Natural killer cell (primary cell): ENCODE measurements at places on chromosomes 11 and 22. TPM values are rescaled to one million over a fixed set of nuclear protein-coding genes. Genes with fewer than 3 reads are reported as not detected.

DNA sequence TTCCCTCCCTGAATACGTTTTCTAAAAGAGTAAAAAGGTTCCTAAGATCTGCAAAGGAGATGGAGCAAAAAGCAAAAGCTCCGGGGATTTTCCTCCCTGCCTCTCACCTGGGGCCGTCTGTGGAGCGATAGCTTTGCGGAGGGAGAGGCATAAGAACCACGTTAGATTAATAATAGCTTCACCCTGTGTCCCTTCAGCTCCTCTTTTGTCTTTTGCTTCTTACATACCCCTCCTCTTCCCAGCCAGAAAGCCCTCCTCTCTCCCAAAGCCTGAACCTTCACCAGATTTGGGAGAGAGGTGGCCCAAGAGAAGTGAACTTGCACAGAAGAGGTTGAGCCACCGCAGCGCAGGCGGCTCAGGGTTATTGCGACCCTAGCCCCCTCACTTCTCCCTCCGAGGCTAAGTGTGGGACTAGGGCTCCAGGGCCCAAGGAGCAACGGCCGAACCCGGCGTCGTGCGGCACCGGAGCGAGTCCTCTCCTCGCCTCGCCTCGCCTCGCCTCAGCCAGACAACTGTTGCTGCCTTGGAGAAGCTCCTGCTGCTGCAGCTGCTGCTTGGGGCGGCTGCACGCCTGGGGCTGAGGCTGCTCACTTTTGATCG is 97.6 kb upstream of the HSD17B12 start:
- no peak for DNase-seq

DNA sequence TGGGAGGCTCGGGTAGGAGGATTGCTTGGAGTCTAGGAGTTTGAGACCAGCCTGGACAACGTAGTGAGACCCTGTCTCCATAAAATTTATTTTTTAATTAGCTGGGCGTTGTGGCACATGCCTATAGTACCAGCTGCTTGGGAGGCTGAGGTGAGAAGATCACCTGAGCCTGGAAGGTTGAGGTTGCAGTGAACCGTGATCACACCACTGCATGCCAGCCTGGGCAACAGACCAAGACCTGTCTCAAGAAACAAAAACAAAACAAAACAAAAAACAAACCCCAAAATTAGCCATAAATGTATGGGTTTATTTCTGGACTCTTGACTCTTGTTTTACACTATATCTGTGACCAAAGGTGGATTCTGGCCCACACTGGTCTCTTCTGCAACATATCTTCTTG is 41.6 kb downstream of the EIF3F start:
- DNase-seq = no peak

DNA sequence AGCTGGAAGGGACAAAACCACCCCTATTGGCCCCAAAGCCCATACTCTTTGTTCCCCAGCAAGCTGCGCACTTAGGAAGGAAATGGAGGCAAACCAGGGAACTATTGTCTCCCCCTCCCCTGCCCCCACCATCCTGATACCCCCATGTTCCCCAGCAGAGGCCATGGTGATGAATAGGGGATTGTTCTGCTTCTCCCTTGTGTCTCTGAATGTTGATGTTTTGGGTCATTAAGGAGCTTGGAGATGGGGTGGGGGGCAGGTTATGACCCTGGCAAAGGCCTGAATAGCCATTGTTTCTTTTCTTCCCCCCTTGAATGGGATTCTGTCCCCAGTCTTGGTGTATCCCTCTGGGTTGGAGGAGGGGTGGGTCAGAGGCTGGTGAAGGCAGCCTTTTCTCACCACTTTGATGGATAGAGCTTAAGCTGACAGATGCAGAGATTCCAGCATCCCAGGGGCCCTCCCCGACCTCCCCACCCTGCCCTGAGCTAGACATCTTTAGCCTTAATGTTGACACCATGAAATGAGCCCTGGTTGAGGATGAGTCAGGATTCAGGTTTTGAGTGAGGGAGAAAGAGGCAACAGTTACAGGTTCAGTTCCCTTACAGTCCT is 8.3 kb downstream of the DTX4 start:
- no peak for DNase-seq

DNA sequence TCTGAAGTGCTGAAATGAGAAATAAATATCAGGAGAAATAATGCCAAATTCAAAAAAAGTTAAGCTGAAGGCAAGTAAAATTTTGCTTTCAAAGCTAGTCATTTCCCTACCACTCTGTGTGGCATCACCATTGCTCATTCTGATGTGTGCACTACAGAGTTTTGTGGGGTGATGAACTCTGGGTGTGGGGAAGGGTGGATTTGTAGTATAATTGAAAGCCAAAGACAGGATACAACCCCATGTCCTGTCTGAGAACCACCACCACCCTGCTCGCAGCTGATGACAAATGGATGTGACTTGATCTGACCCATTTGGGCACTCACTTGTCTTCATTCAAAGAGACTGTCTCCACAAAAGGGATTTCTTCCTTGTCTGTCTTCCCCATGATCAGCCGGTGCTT is 19.3 kb upstream of the TMEM9B start:
- DNase-seq = no peak

The SCN4B gene
- total RNA-seq = 0.33 TPM

The OR5M3 gene
- not detected for total RNA-seq
